ENCODE measurements at places on chromosomes 5 and 9.

DNA sequence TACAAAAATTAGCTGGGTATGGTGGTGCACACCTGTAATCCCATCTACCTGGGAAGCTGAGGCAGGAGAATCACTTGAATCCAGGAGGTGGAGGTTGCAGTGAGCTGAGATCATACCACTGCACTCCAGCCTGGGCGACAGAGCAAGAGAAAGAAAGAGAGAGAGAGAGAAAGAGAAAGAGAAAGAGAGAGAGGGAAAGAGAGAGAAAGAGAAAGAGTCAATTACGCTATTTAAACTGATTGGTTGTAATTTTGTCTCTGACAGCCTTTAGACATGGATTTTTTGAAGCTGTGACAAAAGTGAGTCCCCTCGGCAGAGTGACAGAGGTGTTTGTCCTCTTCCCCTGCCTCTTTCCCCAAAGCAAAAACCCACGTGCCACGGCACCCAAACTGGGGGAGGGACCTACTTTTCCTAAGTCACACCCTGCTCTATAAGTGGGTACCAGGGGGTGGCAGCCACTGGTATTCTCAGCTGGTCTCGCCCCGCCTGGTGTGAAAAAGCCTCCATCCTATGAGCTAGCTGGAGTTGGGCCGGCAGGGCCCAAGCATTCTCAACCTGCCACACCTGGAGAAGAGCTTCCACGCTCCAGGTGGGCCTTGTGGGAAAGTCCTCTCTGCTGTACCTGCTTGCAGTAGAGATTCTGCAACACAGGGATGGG, 3.4 kb upstream of the CFAP157 start:
- DNase-seq, result no peak

DNA sequence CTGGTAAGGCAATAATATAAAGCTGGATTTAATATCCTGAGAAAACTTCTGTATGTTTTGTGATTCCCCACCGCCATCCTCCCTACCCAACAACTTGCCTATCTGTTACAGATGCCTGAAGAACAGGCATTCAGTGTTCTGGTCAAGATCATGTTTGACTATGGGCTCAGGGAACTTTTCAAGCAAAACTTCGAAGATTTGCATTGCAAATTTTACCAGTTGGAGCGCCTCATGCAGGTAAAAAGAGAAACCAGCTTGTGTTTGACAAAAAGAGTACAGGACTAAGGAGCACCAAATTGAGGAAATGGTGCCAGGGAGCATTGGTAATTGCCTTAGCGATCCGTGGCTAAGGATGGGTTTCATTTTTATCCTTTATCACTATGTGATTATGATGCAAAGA, 40.0 kb downstream of the GPR21 start:
- no peak for DNase-seq

- DNase-seq, result peak; percentile 40
Observed at GRCh38 chr5:104815212-104815611, 1252.6 kb upstream of the NUDT12 start.

- no peak for DNase-seq
Observed at GRCh38 chr5:95768731-95769130, 37.6 kb downstream of the RHOBTB3 start.

DNA sequence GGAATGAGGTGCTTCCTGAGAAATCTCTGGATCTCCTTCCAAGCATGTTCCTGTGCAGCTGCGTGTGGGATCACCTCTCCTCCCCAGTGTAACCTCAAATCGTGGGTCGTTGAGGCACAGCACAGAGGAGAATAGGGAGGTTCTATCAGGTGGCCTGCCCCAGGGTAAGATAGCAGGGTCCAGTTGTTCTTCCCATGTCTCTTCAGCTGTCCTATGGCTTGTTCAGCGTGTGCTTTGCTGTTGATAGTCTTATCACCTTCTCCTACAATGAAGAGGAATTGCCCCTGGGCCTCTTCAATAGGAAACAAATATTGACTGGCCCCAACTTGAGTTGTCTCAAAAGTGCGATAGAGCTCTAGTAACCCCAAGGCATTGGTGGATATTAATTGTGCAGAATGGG, 22.4 kb downstream of the BAAT start:
- no peak for DNase-seq
